ENCODE measurements at places on chromosomes 1 and 21.

- no peak for DNase-seq
Measured at GRCh38 chr1:29991815-29992214, 731.6 kb downstream of the MATN1 start.

DNA sequence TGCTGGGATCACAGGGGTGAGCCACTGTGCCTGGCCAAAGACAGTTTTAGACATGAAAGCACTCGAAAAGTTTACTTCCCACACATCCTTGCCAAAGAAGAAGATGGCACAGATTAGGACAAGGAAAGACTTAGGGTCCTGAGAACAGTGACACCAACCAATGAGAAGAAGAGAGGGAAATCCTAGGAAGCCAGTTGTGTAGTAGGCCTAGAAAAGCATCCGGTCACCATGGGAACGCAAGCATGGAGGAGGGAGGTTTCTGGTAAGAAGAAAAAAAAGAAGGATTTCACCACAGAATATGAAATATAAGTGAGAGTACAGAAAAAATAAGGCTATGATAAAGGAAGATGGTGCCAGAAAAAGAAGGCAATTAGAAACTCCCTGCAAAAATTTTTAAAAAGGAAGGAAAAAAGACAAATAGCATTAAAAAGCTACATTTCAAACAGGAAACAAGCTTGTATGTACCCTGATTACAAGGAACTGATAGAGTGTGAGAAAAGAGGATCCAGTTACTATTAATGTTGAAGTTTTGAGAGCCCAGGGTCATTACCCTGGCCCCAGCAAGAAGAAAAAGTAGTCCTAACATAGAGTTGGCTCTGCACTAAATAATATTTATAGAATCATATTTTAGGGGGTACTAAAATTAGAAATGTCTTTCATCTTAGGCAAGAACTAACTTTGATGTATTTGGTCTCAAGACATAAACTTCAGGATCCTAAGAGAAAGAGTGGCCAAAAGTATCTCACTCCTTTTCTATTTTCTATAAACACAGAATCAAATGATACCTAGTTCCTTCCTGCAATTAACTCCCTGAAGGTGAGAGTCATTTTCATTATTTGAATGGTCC is 16.1 kb downstream of the DIPK1A start:
- no peak for DNase-seq

GRCh38 chr1:11903210-11903609 is 23.0 kb downstream of the KIAA2013 start:
- DNase-seq, result no peak

DNA sequence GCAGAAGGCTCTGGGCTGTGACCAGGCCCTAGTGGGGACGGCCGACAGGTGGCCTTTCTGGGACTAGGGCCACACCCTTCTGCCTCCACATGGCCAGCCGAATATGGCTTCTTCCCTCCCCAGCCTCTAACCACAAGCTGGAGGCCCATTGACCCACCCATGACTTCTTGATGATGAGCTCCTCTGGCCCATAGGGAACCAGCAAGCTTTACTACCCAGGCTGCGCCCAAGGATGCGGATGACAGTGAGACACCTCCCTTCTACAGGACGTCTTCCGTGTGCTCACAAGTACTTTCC is 41.0 kb downstream of the LDLRAD2 start:
- no peak for DNase-seq

GRCh38 chr1:98697781-98698180 is 36.3 kb downstream of the SNX7 start:
- no peak for DNase-seq

- DNase-seq, result no peak
Measured at GRCh38 chr21:41997657-41998056, 12.5 kb downstream of the ZBTB21 start.

- DNase-seq, result no peak
Measured at GRCh38 chr21:40067751-40068150, 200.5 kb downstream of the PCP4 start.

DNA sequence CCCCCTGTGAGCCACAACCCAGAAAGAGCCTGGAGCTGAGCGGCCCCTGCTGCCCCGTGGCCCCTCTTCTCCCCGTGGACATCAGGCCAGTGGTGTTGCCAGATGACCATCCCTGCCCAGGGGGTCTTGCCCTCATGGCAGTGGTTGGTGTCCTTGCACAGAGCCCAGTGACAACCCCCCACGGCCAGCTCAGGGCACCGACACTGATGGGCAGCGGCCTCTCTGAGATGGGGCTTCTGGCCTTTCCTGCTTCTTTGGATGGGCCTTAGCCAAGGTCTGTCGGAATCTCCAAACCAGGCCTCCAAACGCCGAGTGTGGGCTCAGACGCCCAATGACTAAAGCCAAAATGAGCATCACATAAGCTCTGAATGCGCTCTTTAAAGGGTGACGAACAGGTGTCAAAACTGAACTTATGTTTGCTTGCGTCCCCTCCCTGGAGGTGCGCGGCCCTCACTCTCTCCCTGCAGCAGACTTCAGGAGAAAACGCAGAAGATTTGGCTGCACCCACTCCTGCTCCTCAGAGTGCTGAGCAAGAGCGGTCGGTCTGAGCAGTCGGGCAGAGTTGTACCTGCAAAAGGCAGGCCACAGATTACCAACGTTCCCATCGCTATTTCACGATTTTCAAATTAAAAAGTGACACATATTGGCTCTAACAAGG is 41.9 kb downstream of the UBE2G2 start:
- no peak for DNase-seq

- no peak for DNase-seq
Measured at GRCh38 chr1:84505493-84506001, 639 bp upstream of the SPATA1 start.

GRCh38 chr1:227907439-227908015 is 40.2 kb downstream of the WNT9A start:
- no peak for DNase-seq
